LoVo (cell line): ENCODE measurements at places on chromosomes 2 and 18.

- DNase-seq, result no peak
These were observed 489.7 kb downstream of the EIPR1 start for GRCh38 chr2:2887772-2888387.

GRCh38 chr18:74789078-74789477, 191.4 kb downstream of the ZNF407 start:
- no peak for DNase-seq

- DNase-seq, result no peak
These were observed 171.0 kb downstream of the HRH4 start for GRCh38 chr18:24631243-24632025.

GRCh38 chr2:180412219-180412618, 405.1 kb upstream of the CWC22 start:
- no peak for DNase-seq

GRCh38 chr2:242030858-242031257, 161.3 kb downstream of the RTP5 start:
- DNase-seq, result no peak
